ENCODE measurements at places on chromosomes 3 and 15. TPM values are rescaled to one million over a fixed set of nuclear protein-coding genes. Genes with fewer than 3 reads are reported as not detected.

The GPR149 gene
- total RNA-seq = not detected

The COL7A1 gene
- under 0.01 TPM for total RNA-seq

The CA12 gene
- 0.38 TPM for total RNA-seq

The HTR3E gene
- total RNA-seq = not detected

- DNase-seq = peak; percentile 54
Observed at GRCh38 chr3:61858054-61858453, 296.7 kb downstream of the PTPRG start.

GRCh38 chr15:89430530-89431341 lies 65.6 kb downstream of the RHCG start:
- DNase-seq = peak; percentile 43

DNA sequence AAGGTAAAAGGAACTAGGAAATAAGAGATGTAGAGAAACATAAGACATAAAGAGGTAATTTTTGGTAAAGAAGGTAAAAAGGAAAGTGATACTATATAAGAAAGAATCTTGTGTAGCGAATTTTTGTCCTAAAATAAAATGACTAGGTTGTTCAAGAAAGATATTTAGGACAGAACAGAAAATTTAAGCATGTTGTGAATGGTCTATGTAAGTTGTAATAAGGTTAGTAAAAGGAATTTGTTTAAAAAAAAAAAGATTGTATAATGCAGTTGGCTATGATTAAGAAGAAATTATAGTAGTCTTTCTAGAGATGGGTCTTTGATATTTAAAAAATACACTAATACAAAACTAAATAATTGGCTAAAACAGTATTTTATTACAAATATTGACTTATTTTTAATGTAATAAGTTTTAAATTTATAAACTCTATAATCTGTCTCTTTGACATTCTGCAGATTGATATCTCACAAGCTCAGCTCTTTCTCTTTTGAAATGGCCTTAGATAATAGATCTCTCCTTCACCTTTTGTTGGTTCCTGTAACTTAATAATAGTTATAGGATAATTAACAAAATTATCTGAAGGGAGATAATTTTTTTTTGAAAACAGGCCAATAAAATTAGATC lies 3.7 kb upstream of the SLC41A3 start:
- no peak for DNase-seq

DNA sequence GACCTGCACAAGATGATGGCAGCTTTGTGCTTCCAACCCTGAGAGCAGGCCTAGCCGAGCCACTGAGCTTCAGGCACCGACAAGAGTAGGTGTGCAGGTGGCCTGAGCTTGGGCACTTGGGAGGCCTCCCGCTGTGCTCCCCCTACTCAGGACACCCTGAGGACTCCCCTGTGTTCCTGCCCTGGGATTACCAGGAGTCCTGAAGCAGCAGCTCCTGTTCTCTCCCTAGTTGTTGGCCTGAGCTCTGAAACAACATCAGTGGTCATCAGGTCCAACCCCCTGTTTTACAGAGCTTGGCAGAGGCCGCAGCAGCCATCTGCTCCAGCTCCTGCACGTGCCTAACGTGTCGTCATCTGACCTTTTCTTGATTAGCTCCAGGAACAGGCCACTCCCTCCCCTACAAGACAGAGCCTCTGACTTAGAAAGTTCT lies 8.0 kb upstream of the MESP2 start:
- DNase-seq = no peak

DNA sequence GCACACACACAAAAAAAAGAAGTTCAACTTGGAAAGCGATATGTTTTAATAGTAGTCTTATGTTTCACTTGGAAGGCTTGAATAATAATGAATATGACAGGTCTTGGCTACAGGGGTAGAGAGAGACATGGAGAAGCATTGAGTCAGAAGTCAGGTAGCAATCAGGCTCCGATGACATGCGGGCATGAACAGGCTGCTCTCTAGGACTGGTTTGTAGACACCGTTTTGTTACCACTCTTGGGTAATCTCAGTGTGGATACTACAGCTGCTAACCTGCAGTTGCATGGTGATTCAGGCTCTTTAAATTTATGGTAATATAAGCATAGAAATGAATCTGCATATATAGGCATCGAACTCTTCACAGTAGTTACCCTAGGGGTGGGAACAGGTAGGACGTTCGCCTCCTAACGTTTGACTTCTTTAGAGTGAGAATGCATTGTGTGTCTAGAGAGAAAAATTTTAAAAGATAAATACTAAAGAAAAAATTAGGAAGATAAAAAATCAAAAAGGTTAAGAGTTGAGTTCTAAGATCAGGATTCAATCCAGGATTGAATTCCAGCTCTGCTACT lies 241.6 kb upstream of the KBTBD8 start:
- no peak for DNase-seq

GRCh38 chr15:66638377-66638776 lies 63.7 kb upstream of the SMAD6 start:
- no peak for DNase-seq
